Non-pigmented ciliary epithelial cell (primary cell): ENCODE measurements at places on chromosomes 7 and 10.
A peak's percentile ranks its signal among the peaks of the same experiment; 100 is the strongest.

- no peak for DNase-seq
These were observed 97.5 kb downstream of the TCF7L2 start for GRCh38 chr10:113047605-113047962.

DNA sequence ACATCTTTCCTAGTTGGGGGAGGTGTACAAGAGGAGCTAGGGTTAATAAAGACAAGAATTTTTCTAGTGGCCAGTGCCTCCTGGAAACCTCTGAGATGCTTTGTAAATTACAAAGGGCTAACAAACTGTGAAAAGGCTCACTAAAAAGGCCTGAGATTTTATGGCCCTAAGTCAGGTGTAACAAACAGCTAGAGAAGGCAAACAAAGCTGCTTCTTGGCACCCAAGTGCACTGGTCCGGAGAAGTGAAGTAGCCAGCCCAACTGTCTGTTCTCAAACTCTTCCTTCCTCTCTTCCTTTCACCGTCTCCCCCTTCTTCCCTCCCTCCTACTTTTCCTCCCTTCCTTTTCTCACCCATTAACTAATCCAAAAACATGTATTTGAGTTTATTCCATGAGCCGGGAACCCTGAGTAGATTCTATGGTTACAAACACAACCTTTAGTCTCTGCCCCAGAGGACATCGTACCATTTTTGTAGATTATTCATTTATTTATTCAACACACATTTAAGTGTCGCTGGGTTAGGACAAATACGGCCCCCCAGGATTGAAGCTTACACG lies 143.4 kb upstream of the PCGF5 start:
- DNase-seq: no peak

DNA sequence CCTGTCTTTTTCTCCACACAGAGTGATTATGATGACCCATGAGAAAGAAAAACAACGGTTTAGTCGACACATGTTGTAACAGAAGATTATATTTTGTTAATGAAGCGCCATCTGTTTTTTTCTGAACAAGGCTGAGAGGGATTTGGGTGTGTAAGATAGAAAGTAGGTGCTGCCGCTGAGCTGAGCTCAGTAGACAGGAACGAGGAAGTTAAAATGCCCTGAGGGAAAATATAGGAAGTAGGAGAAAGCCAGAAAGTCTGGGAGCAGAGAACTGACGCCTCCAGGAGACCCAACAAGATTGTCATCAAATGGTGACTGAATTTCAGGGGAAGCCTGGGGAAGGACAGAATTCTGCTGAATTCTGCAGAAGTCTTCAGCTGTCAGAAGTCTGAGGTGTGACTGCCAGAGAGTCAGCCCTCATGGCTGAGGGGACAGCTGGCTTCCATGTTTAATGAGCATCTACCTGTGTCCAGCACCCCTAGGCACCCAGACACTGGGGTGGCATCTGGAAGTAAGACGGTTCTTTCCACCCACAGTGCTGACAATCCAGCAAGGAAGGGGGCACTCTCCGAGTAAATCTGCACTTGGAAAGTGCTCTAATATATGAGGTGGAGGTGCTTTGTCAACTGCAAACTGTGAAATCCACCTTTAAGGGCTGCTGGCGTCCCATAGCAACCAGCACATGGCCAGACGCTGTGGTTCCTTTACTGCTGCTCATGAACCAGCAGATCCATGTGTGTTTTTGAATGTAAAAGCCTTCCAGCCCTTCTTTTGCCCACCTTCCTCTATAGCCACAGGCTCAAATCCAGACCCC lies 12.5 kb upstream of the TSPAN15 start:
- no peak for DNase-seq

GRCh38 chr10:17544465-17544864 lies 72.7 kb downstream of the HACD1 start:
- no peak for DNase-seq

DNA sequence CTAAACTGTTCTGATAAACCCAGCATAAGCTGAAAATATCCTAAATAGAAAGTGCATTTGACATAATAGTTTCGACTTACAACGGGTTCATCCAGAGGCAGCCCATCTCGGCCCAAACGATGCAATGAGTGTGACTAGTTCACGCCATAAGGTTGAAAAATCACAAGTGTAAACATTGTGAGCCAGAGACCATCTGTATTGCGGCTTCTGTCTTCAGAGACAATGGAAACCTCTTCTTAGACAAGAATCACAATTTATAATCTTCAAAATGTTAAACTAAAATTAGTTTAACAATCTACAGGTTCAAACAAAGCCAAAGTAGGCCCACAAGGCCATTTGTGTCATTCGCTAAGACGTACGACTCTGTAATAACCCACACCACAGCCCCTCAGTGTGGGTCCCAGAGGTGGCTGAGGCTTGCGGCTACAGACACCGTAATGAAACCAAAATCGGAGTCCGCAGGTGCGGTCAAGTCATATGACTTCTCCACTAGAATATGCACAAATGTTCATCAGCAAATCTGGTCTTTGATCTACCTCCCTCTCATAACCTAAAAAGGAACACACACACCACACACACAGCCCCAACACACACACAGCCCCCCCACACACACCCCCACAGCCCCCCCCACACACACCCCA lies 81.8 kb downstream of the DIP2C start:
- DNase-seq: no peak

DNA sequence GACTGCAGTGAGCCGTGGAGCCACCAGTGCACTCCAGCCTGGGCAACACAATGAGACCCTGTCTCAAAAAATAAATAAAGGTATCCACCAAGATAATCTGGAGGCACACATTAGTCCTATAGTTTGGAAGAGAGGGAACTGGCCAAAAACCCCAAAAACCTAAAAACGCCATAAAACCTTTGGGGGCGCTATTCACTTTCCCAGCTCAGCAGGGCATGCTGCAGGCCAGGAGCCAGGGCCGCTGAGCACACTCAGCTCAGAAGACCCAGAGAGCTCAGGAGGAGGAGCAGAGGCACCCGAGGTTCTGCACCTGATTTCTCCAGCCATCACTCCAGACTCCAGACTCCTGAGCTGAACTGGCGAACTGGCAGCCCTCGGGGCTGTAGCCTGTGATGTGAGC lies 167.2 kb upstream of the IMMP2L start:
- DNase-seq: no peak

DNA sequence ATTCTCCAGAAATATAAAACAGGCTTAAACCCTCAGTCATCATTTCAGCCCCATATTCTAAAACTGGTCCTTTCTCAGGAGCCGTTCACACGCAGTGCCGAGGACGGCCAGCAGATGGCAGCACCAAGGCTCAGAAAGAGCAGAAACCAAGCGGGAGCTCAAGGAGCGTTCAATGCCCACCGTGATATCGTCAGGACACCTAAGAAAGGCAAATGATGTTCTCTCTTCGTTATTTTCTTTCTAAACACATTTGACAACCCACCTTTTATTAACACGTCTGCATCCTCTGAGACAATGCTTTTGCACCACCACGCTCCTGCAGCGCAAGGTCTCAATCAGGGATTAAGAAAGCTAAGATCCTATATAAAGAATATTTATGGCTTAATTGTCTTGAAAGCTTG lies 45.7 kb upstream of the RBM33 start:
- peak; percentile 17 for DNase-seq

DNA sequence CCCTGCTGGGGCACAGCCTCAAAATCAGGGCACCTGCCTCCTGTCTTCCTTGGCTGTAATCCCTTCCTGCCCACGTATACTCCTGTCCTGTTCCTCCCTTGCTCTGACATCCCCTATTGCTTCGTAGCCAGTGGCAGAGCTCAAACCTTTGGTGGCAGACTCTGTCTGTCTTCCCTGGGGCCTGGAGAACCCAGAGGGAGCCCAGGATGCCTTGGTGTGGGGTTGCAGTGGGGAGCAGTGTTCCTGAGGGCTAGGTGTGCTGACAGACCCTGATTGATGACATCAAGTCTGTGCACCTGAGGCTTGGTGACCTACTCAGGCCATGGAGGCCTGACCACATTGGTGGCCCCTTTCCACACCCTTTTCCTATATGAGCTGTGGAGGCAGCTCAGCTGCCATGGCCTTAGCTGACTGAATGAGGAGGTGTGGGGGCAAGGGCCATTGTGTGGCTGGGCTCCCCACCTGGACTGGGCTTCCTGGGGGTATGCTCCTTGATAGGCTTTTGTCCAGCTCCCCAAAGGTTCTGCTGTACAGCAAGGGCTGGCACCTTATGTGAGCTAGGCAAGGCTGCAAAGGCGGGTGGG lies 5.4 kb upstream of the GCK start:
- DNase-seq: no peak

DNA sequence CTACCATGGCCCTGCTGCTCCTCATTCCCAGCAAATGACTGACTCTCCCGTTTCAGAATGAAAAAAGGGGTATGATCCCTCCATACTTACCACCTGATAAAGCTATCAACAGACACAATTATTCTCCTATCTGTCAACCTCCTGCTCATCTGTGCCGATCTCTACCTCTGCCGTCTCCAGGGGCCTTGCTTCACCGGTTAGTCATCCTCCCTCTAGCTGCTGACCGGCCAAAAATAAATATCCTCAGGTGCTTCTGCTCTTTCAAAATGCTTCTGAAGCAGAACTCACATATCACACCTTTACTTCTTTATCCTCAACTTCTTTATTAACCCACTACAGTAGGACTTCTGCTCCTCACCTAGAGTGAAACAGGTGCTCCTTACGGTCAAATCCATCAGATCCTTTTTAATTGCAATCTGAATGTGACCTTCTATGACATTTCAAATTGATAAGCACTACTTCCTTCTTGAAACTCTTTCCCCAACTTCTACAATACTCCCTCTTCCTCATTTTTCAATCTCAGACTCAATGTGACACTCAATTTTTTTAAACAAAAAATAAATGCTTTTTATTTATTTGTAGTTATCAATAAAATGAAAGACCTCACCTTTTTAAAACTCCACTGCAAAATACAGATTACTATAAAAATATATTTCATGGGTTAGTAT lies 63.2 kb downstream of the LMBR1 start:
- no peak for DNase-seq

GRCh38 chr10:103044942-103045489 lies 126.9 kb downstream of the CNNM2 start:
- peak; percentile 85 for DNase-seq

- DNase-seq: no peak
These were observed 478 bp upstream of the ZNF22 start for GRCh38 chr10:45000138-45000751.

DNA sequence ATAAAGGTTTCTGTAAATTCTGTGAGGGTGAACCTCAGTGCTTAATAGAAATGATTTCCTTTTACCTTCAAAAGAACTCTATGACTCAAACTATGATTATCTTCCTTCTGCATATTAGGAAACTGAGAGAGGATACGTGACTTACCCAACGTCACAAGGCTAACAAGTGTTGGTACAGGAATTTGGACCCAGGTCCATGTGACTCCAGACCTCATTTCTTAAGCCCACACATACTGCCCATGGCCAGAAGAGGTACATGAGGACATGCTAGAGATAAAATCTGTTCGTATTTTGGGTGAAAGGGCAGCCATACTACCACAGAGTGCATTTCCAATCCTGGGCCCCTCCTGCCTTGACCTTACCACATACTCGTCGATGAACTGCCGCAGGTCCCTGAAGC lies 61.5 kb upstream of the TM9SF3 start:
- no peak for DNase-seq

DNA sequence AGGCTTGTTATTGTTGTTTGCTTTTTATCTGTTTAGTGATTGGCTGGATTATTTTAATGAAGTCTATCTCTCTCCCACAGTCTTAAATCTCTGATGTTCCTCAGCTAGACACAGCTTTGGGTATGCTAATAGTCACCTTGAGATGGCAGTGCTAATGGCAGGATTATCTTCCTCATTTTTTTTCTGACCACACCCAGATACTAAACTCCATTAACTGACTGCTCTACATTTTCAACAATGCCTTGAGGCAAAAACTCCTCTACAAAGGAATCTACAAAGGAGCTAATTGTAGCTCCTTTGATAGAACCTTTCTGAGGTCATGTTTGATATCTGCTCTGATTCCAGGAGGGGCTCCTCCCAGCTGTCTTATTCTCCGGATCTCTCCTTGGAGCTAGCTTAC lies 122.6 kb downstream of the HBP1 start:
- no peak for DNase-seq

DNA sequence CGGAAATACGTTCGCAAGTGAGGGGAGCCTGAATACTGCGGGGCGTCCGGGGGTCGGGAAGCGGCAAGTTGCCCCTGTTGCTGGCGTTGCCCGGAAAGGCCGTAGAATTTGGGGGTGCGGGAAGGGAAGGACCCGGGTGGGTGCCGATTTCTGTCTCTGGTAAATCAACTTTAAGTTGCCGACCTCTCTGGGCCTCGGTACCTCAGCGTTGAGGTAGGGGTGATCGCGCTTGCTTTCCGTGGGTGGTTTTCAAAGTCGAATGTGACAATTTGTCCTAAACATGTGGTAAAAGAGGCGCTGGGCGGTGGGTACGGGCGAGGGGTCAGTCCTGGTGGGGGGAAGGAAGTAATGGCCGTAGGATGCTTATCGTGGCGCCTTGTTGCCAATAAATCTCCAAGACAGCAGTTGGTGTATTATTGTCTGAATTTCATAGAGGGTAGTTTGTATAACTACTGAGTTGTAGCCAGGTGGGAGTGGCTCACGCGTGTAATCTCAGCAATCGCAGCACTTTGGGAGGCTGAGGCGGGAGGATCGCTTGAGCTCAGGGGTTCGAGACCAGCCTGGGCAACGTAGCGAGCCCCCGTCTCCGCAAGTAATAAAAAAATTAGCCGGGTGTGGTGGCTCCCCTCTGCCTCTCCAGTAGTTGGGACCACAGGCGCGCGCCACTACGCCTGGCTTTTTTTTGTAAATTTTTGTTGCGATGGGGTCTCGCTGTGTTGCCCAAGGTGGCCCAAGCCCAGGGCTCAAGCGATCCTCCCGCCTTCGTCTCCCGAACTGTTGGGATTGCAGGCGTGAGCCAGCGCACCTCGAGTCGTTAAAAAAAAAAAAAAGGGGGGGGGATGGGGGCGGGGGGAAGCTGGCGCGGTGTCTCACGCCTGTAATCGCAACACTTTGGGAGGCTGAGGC lies 644 bp downstream of the BUD23 start:
- no peak for DNase-seq

- no peak for DNase-seq
These were observed 138.3 kb downstream of the CYP26A1 start for GRCh38 chr10:93211991-93212390.

- DNase-seq: no peak
These were observed 209.2 kb downstream of the GPAM start for GRCh38 chr10:111974325-111974724.

DNA sequence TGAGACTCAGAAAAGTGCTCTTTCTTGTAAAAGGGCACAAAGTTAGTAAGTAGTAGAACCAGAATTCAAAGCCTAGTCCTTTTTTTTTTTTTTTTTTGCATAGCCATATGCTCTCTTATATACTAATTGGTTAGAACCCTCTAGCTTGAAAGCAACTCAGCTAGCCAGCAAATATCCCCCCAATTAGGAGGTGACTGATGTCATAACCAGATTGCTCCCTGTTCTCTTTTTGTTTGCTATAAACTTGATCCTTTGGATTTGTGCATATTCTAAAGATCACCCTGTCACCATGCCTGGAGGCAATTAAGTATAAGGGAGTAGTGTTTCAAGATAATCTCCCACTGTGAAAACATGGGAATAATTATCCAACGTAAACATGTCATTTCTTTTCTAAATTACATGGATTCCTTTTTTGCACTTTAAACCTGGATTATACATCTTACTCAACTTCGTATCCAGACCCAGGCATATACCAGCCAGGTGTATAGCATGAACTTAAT lies 963.4 kb downstream of the CNTNAP2 start:
- DNase-seq: no peak

- DNase-seq: no peak
These were observed 45.1 kb upstream of the EZH2 start for GRCh38 chr7:148929176-148929575.
